Stimulated activated CD4-positive, alpha-beta T cell treated with anti-CD3 and anti-CD28 coated beads, Interleukin-4, amount 100 ng/mL, for 24 hours (primary cell): ENCODE measurements at places on chromosomes 2 and 18.

DNA sequence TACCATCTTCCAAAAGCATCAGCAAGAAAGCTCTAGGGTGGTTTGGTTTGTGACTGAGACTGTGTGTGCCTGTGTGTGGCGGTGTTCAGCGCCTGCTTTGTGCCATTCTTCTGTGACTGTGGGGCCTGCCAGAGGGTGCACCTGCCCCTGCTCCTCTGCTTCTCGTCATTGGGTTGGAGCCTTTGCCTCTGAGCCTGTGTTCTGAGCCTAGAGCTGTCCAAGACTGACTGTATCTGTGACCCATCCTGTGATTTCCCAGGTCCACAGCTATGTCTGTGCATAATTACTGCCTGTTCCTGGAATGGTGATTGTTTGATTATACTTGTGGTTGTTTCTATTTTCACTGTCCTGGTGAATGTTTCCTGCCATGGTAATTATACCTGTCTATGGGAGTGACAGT lies 57.1 kb upstream of the KLHL29 start:
- no peak for DNase-seq

GRCh38 chr2:178199334-178199733 lies 5.0 kb downstream of the OSBPL6 start:
- no peak for DNase-seq

DNA sequence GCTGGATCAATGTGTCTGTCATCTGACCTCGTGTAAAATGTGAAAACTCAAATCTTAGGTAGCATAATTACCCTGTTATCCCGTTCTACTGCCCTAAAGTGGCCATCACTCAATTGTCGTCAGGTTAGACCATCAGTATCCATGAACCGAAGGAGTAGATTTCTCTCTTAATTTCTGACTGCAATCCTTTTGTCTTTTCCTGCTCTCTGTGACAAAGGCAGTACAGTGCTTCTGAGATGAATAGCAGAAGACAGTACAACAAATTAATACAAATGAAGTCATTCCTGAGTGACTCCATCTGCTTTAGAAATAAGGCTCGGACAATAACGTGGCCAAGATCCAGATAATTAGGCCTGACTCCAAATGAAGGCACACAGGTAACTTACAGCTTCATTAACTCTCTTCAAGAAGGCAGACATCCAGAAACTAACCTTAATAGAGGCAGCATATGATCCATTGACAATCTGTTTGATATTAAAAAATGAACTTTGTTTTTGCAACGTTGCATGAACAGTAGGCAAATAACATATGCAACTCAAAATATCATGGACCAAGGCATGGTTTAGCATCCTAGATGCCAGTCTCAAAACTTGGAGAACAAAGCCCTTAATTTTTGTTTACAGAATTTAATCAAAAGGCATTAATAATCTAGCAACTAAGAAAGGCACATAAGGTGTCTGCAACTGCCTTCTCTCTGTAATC lies 96.7 kb upstream of the CDH20 start:
- DNase-seq: no peak

- DNase-seq: no peak
Measured at GRCh38 chr2:171346723-171347557, 86.8 kb downstream of the METTL8 start.

GRCh38 chr2:88626171-88627054 lies 851 bp downstream of the EIF2AK3 start:
- DNase-seq: peak; percentile 56

DNA sequence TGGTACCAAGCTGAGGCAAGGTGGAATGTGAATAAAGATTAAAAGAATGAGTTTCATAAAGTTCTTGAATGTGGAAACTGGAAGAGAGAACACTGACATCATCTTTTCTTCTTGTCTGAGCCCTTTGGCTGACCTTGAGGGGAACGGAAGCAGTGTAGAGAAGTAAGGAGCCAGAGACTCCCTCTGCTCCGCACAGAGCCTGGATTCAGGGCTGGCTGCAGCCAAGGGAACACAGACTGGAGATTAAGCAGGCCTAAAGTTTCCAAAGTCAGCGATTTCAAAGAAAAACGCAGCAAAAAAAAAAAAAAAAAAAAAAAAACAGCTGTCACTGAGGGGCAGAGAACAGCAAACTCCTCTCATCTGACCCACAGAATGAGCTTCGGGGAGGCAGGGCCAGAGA lies 19.3 kb upstream of the ALK start:
- DNase-seq: no peak

GRCh38 chr18:3625742-3626091 lies 175.7 kb downstream of the TGIF1 start:
- no peak for DNase-seq

GRCh38 chr2:133561045-133561852 lies 7.0 kb downstream of the NCKAP5 start:
- no peak for DNase-seq

GRCh38 chr18:28363124-28363523 lies 186.2 kb upstream of the CDH2 start:
- no peak for DNase-seq

GRCh38 chr18:33470216-33470615 lies 29.7 kb upstream of the CCDC178 start:
- DNase-seq: no peak

DNA sequence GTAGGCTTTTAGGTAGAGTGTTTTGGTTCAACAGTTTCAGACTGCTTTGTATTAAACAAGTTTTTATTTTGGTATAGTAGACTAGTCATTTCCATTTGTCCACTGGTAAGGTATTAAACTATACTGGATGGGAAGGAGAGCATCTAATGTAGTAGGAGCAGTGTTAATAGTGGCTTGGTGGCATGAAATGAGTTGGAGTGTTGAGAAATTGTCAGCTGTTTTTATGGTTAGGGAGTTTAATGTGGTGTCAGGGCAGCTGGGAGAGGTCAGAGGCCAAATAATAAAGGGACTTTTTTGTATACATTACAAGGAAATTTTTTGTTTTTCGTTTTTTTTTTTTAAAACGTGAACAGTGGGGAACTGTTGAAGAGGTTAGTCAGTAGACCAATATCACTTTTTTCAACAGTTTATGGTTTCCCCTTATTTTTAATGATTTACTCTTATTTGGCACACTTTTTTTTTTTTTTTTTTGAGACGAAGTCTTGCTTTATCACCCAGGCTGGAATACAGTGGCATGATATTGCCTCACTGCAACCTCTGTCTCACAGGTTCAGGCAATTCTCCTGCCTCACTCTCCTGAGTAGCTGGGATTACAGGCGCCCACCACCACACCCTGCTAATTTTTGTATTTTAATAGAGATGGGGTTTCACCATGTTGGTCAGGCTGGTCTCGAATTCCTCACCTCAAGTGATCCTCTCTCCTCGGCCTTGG lies 21.2 kb downstream of the ACTR3 start:
- no peak for DNase-seq

GRCh38 chr2:29987146-29987545 lies 65.8 kb upstream of the ALK start:
- no peak for DNase-seq

- DNase-seq: no peak
Measured at GRCh38 chr2:241234962-241235740, 46.7 kb downstream of the ANO7 start.

GRCh38 chr2:108401800-108402199 lies 24.0 kb downstream of the SULT1C4 start:
- no peak for DNase-seq

DNA sequence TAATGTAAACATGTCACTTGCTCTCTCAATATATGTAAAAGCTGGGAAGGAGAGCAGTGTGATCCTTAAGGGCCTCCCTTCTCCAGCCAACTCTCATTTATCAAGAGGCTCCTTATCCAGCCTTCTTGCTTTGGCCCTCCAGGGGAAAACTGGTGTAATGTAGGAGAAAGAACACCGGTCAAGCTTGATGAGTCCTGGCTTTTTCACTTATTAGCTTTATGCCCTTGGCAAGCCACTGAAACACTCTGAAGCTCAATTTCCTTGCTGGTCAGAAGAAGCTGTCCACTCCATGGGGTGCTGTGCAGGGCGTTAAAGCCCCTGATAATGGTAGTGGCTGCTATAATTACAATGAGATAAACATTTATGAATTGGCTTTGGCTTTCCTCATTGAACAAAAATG lies 251.2 kb upstream of the RBBP8 start:
- no peak for DNase-seq

GRCh38 chr2:132542953-132543569 lies 126.5 kb downstream of the GPR39 start:
- no peak for DNase-seq

DNA sequence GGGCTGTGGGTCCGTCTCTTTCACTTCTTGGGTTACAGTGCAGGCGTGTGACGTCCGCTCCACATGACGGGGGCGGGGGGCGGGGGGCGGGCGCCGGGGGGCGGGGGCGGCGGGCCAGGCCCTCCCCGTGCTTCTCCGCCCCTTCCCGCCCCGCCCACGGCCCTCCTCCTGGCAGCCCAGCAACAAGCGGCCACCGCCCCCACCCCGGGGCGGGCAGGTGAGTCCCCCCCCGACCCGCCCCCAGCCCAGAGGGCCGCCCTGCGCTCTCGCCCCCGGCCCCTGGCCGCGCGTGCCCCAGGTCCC lies 3.6 kb downstream of the ZNF516 start:
- DNase-seq: peak; percentile 55
